Psoas muscle (tissue), 8 donors: ENCODE measurements at places on chromosomes 4 and X. TPM values are rescaled to one million over a fixed set of nuclear protein-coding genes. Genes with fewer than 3 reads are reported as not detected.

DNA sequence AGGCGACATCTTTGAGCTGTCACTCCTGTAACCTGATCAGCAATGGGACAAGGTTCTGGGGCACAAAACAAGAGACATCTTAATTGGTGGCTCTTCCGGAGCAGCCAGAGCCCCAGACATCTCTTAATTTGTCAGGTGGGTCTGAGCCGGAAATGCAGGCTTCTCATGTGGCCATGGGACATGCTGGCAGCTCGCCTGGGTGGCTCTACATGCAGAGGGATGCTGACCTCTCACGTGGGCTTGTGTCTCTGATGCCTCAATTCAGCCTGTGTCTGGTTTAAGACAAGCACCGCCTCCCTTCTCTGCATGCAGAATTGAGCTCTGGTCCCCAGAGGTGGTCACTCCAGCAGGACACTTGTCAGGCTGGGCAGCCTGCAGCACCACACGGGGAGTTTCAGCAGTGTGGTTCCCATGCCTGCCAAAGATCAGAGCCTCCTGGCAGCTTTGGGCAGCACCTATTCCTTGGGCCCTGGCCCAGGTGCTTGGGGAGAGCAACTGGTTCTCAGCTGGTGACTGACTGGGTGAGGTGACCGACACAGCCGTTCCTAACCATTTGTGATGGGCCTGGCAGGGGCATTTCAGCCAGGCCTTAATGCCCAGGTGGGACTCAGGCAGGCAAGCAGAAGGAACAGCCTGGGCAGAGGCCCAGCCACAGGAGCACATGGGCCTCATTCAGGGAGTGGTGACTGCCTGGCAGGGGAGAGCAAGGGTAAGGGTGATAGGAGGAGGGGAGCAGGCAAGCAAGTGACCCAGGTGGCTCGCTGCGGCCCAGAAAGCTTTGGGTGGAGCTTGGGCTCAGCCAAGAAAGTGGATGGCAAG, 53.4 kb downstream of the HMX1 start:
- H3K36me3 ChIP-seq, result no peaks in the 10 kb centered on the region
- no peaks in the 10 kb centered on the region for H3K4me1 ChIP-seq
- H3K27ac ChIP-seq, result no peak overlapping the region
- DNase-seq, result peak; percentile 34

GRCh38 chr4:141771889-141772830, 135.8 kb downstream of the IL15 start:
- no peaks in the 10 kb centered on the region for H3K36me3 ChIP-seq
- no peaks in the 10 kb centered on the region for H3K4me1 ChIP-seq
- no peak for DNase-seq
- H3K27ac ChIP-seq, result no peak overlapping the region
- H3K4me3 ChIP-seq, result no peak overlapping the region

- no peak overlapping the region for H3K4me3 ChIP-seq
- H3K4me1 ChIP-seq, result peaks cover 8% of the 10 kb centered on the region
- no peaks in the 10 kb centered on the region for H3K36me3 ChIP-seq
- no peaks in the 10 kb centered on the region for H3K27me3 ChIP-seq
- no peak for DNase-seq
These were observed 31.9 kb downstream of the SETD7 start for GRCh38 chr4:139524062-139524631.

GRCh38 chr4:3186609-3187008, 62.4 kb upstream of the MSANTD1 start:
- no peaks in the 10 kb centered on the region for H3K36me3 ChIP-seq
- H3K27ac ChIP-seq, result no peak overlapping the region
- H3K4me1 ChIP-seq, result no peaks in the 10 kb centered on the region
- H3K27me3 ChIP-seq, result no peaks in the 10 kb centered on the region
- DNase-seq, result no peak
- no peak overlapping the region for H3K4me3 ChIP-seq

- H3K27ac ChIP-seq, result no peak overlapping the region
- H3K4me1 ChIP-seq, result no peaks in the 10 kb centered on the region
- no peaks in the 10 kb centered on the region for H3K27me3 ChIP-seq
- H3K36me3 ChIP-seq, result no peaks in the 10 kb centered on the region
- DNase-seq, result no peak
These were observed 162.6 kb downstream of the MAB21L2 start for GRCh38 chr4:150744570-150744969.

DNA sequence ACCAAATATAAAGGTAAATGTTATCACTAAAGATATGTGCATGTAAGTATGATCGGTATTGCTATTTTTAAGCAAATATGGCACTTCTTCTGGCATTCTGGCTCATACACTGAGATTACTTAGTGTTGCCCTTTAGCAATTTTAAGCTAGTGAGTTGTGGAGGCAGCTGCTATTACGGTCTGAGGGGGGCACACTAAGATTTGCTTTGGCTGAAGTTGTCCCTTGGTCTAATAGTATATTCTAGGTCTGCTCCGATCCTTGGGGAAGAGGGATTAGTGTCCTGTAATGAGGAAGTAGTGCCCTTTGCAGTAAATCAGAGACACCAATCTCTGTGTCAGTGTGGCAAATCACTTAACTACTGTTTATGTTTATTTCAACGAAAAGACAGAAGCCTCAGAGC, 196.5 kb upstream of the FTHL17 start:
- H3K36me3 ChIP-seq, result no peaks in the 10 kb centered on the region
- H3K27ac ChIP-seq, result no peak overlapping the region
- H3K4me3 ChIP-seq, result no peak overlapping the region
- DNase-seq, result no peak
- H3K4me1 ChIP-seq, result no peaks in the 10 kb centered on the region

- no peaks in the 10 kb centered on the region for H3K36me3 ChIP-seq
- no peak overlapping the region for H3K4me3 ChIP-seq
- no peak for DNase-seq
- no peaks in the 10 kb centered on the region for H3K4me1 ChIP-seq
These were observed 26.6 kb upstream of the LGI2 start for GRCh38 chr4:25057299-25057698.

DNA sequence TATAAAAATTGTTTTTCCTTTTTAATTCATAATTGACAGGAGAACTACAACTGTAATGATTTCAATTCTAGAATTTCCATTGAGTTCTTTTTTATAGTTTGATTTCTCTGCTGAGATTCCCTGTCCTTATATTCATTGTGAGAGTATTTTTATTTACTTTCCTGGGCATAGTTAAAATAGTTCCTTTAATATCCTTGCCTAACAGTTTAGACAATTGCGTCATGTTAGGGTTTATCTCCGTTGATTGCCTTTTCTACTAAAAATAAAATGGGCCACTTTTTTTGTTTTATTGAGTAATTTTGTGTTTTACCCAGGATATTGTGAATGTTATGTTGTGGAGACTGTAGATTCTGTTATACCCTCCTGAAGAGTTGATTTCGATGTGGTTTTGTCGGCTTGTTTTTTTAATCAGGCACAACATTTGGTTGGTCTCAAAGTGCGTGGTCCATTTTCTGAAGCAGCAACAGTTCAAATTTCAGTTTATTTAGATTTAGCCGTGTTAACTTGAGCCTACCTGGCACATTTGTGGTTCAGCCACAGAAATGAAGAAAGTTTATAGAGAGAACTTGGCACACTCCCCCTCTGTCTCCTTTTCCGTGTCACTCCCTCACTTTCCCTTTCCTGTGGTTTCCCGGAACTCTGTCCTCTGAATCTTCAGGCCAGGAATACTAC, 16.0 kb upstream of the PRRG1 start:
- no peaks in the 10 kb centered on the region for H3K36me3 ChIP-seq
- H3K27me3 ChIP-seq, result no peaks in the 10 kb centered on the region
- no peak for DNase-seq
- peaks cover 6% of the 10 kb centered on the region for H3K4me1 ChIP-seq

GRCh38 chrX:102712981-102713625, 855 bp downstream of the GPRASP2 start:
- no peaks in the 10 kb centered on the region for H3K27me3 ChIP-seq
- peak overlapping the region; percentile 74 for H3K4me3 ChIP-seq
- peak; percentile 51 for DNase-seq
- peak overlapping the region; percentile 58 for H3K27ac ChIP-seq
- H3K4me1 ChIP-seq, result no peaks in the 10 kb centered on the region
- H3K36me3 ChIP-seq, result no peaks in the 10 kb centered on the region

DNA sequence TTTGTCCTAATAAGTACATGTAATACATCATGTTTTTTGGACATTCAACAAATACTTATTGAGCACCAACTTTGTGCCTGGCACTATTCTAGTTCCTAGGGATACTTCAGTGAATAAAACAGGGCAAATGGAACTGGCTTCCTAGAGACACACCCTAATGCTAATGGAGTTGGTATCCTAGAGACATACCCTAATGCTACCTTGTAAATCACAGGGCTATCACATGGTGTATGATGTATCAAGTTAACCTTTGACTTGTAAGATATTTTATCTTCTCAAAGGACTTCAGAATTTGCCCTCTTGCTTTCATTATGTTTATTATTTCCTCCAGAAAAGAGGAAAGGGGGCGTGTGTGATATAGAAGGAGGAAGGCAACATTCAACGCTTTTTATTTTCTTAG, 10.1 kb downstream of the GK start:
- H3K27me3 ChIP-seq, result no peaks in the 10 kb centered on the region
- H3K4me1 ChIP-seq, result no peaks in the 10 kb centered on the region
- no peak for DNase-seq
- H3K36me3 ChIP-seq, result no peaks in the 10 kb centered on the region

DNA sequence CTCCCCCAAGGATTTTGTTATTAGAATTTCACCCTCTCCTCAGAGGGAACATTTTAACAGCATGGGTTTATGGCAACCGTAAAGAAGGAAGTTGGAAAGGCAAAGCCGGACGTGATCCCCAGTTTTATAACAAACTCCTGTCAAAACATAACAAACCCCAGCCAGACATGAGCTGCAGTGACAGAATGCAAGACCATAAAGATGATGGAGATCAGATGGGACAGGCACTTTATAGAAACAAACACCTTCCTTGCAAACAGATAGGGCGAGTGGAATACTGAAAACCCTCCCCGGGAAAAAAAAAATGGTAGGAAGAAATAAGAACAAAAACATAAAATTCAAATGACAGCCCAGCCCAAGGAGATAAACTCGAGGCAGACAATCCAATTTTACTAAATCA, 281.4 kb downstream of the LDB2 start:
- H3K27me3 ChIP-seq, result no peaks in the 10 kb centered on the region
- H3K4me1 ChIP-seq, result no peaks in the 10 kb centered on the region
- DNase-seq, result no peak
- H3K4me3 ChIP-seq, result no peak overlapping the region
- no peak overlapping the region for H3K27ac ChIP-seq

DNA sequence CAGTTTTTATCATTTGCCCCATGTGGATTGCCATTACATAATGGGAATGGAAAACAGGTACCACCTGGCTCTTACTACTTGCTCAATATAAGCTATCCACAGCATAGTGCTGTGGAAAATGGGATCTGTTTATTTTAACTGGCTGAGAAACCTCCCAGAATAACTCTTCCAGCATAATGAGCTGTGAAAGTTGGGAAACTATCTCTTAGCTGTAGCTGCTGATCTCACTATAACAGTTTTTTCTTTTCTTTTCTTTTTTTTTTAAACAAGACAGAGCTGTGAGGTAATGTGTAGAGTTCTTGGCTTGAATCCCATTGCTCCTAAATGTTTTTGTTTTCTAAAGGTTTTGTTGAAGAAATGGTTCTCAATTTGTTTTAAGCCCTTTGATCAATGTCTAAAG, 988.3 kb downstream of the PCDH19 start:
- H3K27ac ChIP-seq, result no peak overlapping the region
- H3K36me3 ChIP-seq, result no peaks in the 10 kb centered on the region
- H3K4me1 ChIP-seq, result no peaks in the 10 kb centered on the region
- H3K27me3 ChIP-seq, result no peaks in the 10 kb centered on the region

DNA sequence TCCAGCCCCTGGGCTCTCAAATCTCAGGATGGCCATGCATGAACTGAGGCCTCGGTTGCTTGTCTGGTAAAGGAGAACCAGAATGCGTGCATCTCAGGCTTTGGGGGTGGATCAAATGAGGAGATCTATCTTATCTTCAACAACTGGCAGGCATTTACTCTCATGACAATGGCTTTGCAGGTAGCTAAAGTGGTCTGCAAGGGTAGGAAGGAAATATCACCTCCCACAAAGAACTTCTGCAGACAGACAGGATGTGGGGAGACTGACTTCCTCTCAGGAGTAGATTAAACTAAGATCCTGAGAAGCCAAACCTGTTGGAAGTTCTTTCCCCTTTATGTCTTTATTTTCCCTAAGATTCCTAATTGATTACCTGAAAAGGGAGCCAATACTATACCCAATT, 7.8 kb downstream of the LDB2 start:
- H3K36me3 ChIP-seq, result no peaks in the 10 kb centered on the region
- H3K4me3 ChIP-seq, result no peak overlapping the region
- no peak for DNase-seq
- no peak overlapping the region for H3K27ac ChIP-seq

GRCh38 chrX:10169175-10169574, 12.4 kb downstream of the CLCN4 start:
- no peaks in the 10 kb centered on the region for H3K27me3 ChIP-seq
- H3K4me3 ChIP-seq, result no peak overlapping the region
- H3K27ac ChIP-seq, result peak overlapping the region; percentile 27
- H3K36me3 ChIP-seq, result no peaks in the 10 kb centered on the region
- peaks cover 17% of the 10 kb centered on the region for H3K4me1 ChIP-seq

PDGFC gene
- total RNA-seq, result 19.8 TPM

ANKRD17 gene
- total RNA-seq, result 66.2 TPM

GPM6B gene
- 1.6 TPM for total RNA-seq

SLC49A3 gene
- total RNA-seq, result 1.7 TPM

CFAP299 gene
- not detected for total RNA-seq
